Progenitor cell of endocrine pancreas (in vitro differentiated cells): ENCODE measurements at places on chromosomes 16 and 17. TPM values are rescaled to one million over a fixed set of nuclear protein-coding genes. Genes with fewer than 3 reads are reported as not detected.
A peak's percentile ranks its signal among the peaks of the same experiment; 100 is the strongest.

- no peaks in the 10 kb centered on the region for H3K4me1 ChIP-seq
- DNase-seq = no peak
- no peaks in the 10 kb centered on the region for H3K36me3 ChIP-seq
- H3K4me3 ChIP-seq = peak overlapping the region; percentile 11
- H3K27me3 ChIP-seq = peaks cover 40% of the 10 kb centered on the region
- H3K27ac ChIP-seq = no peak overlapping the region
These were observed 13.2 kb upstream of the CLUH start for GRCh38 chr17:2724784-2725164.

GRCh38 chr16:65843941-65844340 is 522.5 kb upstream of the CDH5 start:
- H3K27me3 ChIP-seq = peaks cover 14% of the 10 kb centered on the region
- H3K27ac ChIP-seq = no peak overlapping the region
- no peak for DNase-seq

CSNK1D gene
- 224 and 227 TPM in 2 replicates for total RNA-seq

GRCh38 chr16:54034684-54035083 is 251.9 kb downstream of the IRX3 start:
- H3K4me3 ChIP-seq = no peak overlapping the region
- H3K4me1 ChIP-seq = peaks cover 1% of the 10 kb centered on the region

CCL8 gene
- total RNA-seq = not detected in 2 replicates

KRT33B gene
- not detected in 2 replicates for total RNA-seq

- H3K27ac ChIP-seq = peak overlapping the region; percentile 69
- H3K4me1 ChIP-seq = peaks cover 4% of the 10 kb centered on the region
- H3K36me3 ChIP-seq = peaks cover 1% of the 10 kb centered on the region
- no peak for DNase-seq
- H3K4me3 ChIP-seq = peak overlapping the region; percentile 61
These were observed 1.5 kb downstream of the HOXB3 start for GRCh38 chr17:48588528-48588927.

GPR139 gene
- not detected in 2 replicates for total RNA-seq

GDPD3 gene
- 13.3 and 13.8 TPM in 2 replicates for total RNA-seq

- H3K36me3 ChIP-seq = no peaks in the 10 kb centered on the region
- H3K27ac ChIP-seq = peak overlapping the region; percentile 37
- H3K4me3 ChIP-seq = no peak overlapping the region
- DNase-seq = no peak
These were observed 3.3 kb upstream of the GAA start for GRCh38 chr17:80097844-80098691.

DNA sequence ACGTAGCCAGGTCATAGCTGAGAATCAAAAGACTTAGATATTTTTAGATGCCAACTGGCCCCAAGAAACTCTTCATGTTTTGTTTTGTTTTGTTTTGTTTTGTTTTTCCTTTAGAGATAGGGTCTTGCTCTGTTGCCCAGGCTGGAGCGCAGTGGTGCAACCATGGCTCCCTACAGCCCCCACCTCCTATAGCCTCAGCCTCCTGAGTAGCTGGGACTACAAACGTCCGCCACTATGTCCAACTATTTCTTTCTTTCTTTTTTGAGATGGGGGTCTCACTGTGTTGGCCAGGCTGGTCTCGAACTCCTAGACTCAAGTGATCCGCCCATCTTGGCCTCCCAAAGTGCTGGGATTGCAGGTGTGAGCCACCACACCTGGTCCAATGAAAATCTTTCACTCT is 107.1 kb downstream of the ADCY9 start:
- no peak overlapping the region for H3K4me3 ChIP-seq
- no peaks in the 10 kb centered on the region for H3K36me3 ChIP-seq
- peaks cover 41% of the 10 kb centered on the region for H3K27me3 ChIP-seq
- H3K4me1 ChIP-seq = peaks cover 19% of the 10 kb centered on the region
- no peak overlapping the region for H3K27ac ChIP-seq
- DNase-seq = no peak

- H3K4me1 ChIP-seq = peaks cover 7% of the 10 kb centered on the region
- peaks cover 31% of the 10 kb centered on the region for H3K36me3 ChIP-seq
- H3K4me3 ChIP-seq = no peak overlapping the region
These were observed 11.0 kb downstream of the CCDC47 start for GRCh38 chr17:63762161-63763078.

C17orf50 gene
- not detected in 2 replicates for total RNA-seq

DNA sequence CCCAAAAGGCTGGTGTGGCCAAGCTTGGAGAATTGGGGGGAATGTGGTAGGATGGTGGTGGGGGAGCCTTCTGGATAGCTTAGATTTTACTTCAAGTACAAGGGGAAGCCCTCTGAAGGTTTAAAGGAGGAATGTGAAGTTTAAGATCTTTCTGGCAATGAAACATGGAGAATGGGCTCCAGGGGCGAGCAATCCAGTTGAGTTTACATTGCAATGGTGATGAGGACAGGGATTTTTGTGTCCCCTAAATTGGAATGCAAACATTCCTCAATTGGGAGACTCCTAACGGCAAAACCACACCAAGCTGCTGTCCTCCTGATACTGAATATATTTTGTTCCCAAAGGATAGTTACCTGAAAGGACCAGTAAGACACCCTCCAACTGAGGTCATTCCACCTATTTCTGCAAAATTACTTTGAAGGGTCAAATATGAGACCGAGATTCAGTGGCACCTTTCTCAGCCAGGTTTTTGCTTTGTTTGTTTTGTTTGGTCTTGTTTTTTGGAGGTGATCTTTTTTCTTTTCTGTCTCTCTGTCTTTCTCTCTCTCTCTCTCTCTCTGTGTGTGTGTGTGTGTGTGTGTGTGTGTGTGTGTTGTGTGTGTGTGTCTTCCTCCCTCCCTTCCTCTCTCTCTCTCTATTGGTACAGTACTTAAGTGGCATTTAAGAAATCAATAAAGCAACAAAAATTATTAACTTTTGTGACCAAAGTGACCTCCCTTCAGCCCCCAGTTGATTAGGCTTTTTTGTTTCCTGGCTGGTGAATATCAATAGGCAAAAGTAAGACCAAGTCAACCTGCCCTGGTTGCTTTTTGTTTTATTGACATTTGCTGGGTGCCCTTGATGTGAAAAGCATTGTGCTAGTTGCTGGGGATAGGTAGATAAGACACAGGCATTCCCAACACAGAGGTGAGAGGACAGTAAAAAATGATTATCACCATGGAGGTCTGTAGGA is 16.4 kb upstream of the TAT start:
- H3K4me1 ChIP-seq = peaks cover 15% of the 10 kb centered on the region
- H3K36me3 ChIP-seq = no peaks in the 10 kb centered on the region

- H3K36me3 ChIP-seq = peaks cover 30% of the 10 kb centered on the region
- no peak for DNase-seq
- H3K27me3 ChIP-seq = no peaks in the 10 kb centered on the region
- H3K27ac ChIP-seq = no peak overlapping the region
- H3K4me1 ChIP-seq = peaks cover 20% of the 10 kb centered on the region
These were observed 7.8 kb downstream of the DUSP3 start for GRCh38 chr17:43770957-43771356.

ADAMTS18 gene
- total RNA-seq = 5.8 and 8.4 TPM in 2 replicates

DNA sequence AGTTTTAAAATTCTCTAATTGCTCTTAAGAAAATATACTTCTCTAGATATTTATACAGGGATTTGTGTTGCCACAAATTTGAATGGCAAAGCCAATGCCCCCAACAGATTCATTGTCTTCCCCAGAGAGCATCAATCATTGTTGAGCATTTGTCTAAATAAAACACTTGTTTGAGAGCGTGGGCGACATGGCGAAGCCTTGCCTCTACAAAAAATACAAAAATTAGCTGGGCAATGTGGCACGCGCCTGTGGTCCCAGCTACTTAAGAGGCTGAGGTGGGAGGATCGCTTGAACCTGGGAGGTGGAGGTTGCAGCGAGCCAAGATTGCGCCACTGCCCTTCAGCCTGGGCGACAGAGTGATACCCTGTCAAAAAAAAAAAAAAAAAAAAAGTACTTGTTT is 13.4 kb upstream of the SRSF1 start:
- DNase-seq = no peak
- no peaks in the 10 kb centered on the region for H3K27me3 ChIP-seq
- H3K36me3 ChIP-seq = no peaks in the 10 kb centered on the region
- peaks cover 6% of the 10 kb centered on the region for H3K4me1 ChIP-seq

- H3K27me3 ChIP-seq = no peaks in the 10 kb centered on the region
- peaks cover 3% of the 10 kb centered on the region for H3K4me1 ChIP-seq
- DNase-seq = no peak
- no peak overlapping the region for H3K27ac ChIP-seq
These were observed 638.0 kb downstream of the MAF start for GRCh38 chr16:78962457-78962929.

CACNA1H gene
- total RNA-seq = 42.3 and 42.8 TPM in 2 replicates

DNA sequence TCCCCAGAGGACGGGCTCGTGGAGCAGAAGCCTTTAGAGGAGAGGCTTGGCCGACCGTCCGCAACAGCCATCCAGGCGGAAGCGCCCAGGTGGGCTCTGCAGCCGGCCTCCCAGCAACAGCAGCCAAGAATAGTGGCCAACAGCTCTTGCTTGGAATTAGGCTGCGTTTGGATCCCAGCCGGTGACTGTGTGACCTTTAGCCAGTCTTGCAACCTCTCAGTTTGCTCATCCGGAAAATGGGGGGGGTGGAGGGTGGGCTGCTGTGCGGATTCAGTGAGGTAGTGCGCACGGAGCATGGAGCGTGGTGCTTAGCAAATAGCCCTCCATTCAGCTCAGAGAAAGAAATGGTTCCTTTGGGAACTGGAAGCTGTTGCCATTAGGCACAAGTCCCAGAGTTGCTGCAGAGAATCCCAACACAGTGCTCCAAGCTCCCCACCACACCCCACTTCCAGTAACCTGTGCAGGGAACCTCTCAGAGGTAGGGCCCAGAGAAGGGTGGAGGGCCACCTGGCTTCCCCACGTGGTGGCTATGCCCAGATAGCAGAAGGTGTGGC is 46.7 kb downstream of the RTN4RL1 start:
- H3K36me3 ChIP-seq = no peaks in the 10 kb centered on the region
- no peak for DNase-seq
- no peak overlapping the region for H3K4me3 ChIP-seq
- H3K27ac ChIP-seq = no peak overlapping the region
- H3K27me3 ChIP-seq = no peaks in the 10 kb centered on the region

DNA sequence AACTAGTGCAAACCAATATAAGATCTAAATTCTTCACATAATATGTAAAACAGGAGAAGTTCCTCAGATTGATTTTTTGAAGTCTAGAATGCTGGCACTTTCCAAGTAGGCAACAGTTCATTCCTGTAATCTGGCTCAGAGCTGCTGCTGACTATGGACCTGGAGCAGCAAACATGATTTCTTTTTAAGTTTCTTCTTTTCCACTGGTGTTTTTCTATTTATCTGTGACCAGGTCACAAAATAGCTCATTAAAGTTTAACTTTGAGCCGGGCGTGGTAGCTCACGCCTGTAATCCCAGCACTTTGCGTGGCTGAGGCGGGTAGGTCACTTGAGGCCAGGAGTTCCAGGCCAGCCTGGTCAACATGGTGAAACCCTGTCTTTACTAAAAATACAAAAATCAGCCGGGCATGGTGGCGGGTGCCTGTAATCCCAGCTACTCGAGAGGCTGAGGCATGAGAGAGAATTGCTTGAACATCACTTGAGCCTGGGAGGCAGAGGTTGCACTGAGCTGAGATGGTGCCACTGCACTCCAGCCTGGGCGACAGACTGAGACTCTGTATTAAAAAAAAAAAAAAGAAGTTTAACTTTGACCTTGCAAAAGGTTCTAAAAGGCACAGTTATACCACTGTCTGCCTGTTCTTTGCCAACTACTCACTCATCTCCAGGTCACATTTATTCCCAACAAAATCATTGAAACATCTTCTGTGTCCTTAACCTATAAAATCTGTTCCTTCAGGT is 29.4 kb upstream of the SLC13A2 start:
- peaks cover 5% of the 10 kb centered on the region for H3K27me3 ChIP-seq
- no peak for DNase-seq
- H3K36me3 ChIP-seq = no peaks in the 10 kb centered on the region
- no peaks in the 10 kb centered on the region for H3K4me1 ChIP-seq

TAT gene
- not detected in 2 replicates for total RNA-seq

FOXN1 gene
- 0.07 TPM in 1 of 2 replicates, not detected in the other for total RNA-seq

GRCh38 chr17:17269926-17270773 is 10.9 kb downstream of the COPS3 start:
- H3K27ac ChIP-seq = no peak overlapping the region
- no peak overlapping the region for H3K4me3 ChIP-seq
- no peaks in the 10 kb centered on the region for H3K4me1 ChIP-seq
- DNase-seq = no peak
- no peaks in the 10 kb centered on the region for H3K27me3 ChIP-seq
- peaks cover 17% of the 10 kb centered on the region for H3K36me3 ChIP-seq

ADCY9 gene
- 4.9 and 6.9 TPM in 2 replicates for total RNA-seq

GRCh38 chr17:49989518-49989880 is 5.5 kb downstream of the DLX3 start:
- H3K27ac ChIP-seq = no peak overlapping the region
- no peak overlapping the region for H3K4me3 ChIP-seq
- no peak for DNase-seq

FOXF1 gene
- total RNA-seq = not detected in 2 replicates

PIGS gene
- 65.0 and 68.2 TPM in 2 replicates for total RNA-seq

- H3K27ac ChIP-seq = no peak overlapping the region
- H3K4me3 ChIP-seq = no peak overlapping the region
- H3K36me3 ChIP-seq = peaks cover 5% of the 10 kb centered on the region
- H3K27me3 ChIP-seq = no peaks in the 10 kb centered on the region
- no peak for DNase-seq
- no peaks in the 10 kb centered on the region for H3K4me1 ChIP-seq
These were observed 9.0 kb upstream of the AMZ2 start for GRCh38 chr17:68238871-68239253.

DNA sequence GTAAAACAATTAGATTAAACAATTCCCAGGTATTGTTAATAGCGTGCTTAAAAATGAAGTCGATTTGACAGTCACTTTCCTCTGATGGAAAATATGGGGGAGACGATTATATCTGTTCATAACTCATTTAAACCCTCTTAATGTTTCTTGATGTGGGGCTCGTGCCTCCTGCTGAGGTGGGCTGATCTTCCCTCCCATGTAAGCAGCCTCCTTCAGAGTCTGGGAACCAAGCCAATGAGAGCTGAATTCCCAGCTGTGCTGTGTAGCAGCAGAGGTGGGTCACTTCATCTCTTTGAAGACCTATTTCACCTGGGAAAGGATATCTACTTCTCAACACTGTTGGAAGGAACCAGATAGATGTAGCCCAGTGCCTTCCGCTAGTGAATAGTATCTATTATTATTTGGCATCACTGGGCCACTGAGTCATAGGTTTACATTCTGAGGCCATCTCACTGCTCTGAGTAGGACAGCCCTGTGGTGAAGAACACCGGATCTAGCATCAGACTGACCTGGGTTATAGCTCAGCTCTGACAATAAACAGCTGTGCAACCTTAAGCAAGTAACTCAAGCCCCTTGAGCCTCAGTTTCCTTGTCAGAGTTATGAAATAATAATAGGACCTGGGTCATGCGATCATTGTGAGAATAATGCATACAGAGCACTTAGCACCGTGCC is 85.3 kb upstream of the C16orf82 start:
- H3K27me3 ChIP-seq = peaks cover 8% of the 10 kb centered on the region
- no peaks in the 10 kb centered on the region for H3K4me1 ChIP-seq
- no peak overlapping the region for H3K4me3 ChIP-seq
